ENCODE measurements at places on chromosomes 5 and 9.
A peak's percentile ranks its signal among the peaks of the same experiment; 100 is the strongest.

DNA sequence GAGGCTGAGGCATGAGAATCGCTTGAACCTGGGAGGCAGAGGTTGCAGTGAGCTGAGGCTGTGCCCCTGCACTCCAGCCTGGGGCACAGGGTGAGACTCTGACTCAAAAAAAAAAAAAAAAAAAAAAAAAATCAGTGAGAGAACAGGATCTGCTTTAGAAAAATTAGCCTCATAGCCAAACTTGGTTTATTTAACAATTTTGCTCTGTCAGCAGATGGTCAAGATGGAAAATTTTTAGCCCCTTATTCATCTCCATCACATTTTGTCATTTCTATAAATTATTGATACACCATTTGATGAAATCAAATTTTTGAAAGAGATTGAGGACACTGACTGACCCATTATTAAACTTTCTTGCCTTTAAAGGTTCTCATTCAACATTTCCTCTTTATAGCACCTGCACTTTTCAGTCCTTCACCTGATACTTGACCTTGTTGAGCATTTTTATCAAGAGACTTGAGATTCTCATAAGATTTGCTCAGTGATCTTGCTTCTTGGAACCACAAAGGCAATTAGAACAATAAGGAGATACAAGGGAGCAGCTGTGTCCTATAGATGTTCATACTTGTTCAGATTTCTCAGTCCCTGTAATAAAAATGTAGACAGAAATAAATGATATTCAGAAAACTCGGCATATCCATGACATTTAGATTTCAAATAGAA, 38.1 kb downstream of the LRRC70 start:
- no peak for DNase-seq

DNA sequence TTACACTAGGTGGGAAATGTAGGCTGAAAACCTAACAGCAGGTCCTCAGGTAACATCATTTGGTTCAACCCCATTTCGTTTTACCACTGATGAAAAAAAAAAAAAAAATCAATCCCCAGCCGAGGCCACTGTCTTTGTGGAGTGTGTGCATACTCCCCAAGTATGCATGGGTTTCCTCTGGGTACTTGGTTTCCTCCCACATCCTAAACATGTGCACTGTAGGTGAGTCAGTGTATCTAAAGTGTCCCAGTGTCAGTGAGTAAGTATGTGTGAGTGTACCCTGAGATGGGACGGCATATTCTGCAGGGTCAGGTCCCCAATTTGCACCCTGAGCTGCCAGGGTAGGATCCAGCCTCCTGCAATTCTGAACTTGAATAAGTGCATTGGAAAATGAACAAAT, 966.5 kb upstream of the DMAC1 start:
- DNase-seq, result peak; percentile 44

- DNase-seq, result no peak
Measured at GRCh38 chr5:5420251-5420650, 2.2 kb upstream of the ICE1 start.

- DNase-seq, result no peak
Measured at GRCh38 chr5:159884917-159885620, 31.2 kb upstream of the ADRA1B start.

DNA sequence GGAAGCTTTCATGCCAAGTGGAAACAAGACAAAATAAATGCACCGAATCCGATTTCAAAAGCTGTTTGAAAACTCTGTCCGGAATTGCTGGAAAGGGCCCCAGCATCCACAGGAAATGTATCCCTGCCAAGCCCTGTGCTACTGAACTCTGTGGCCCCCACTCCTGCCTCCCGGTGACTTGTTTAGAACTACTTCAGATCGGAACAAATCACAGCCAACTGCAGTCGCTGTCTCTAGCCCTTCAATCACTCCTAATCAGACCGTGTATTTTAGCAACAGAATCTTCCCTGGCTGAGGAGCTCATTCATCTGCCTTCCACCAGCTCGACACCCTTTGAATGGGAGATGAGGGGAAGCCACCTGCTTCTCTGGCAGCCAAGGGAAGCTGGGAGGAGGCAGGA, 94.1 kb downstream of the KCNIP1 start:
- DNase-seq, result peak; percentile 57

- no peak for DNase-seq
Measured at GRCh38 chr5:180020176-180020575, 51.4 kb downstream of the RNF130 start.

Measured in Daoy (cell line).